ENCODE measurements at places on chromosomes 3 and 15.

DNA sequence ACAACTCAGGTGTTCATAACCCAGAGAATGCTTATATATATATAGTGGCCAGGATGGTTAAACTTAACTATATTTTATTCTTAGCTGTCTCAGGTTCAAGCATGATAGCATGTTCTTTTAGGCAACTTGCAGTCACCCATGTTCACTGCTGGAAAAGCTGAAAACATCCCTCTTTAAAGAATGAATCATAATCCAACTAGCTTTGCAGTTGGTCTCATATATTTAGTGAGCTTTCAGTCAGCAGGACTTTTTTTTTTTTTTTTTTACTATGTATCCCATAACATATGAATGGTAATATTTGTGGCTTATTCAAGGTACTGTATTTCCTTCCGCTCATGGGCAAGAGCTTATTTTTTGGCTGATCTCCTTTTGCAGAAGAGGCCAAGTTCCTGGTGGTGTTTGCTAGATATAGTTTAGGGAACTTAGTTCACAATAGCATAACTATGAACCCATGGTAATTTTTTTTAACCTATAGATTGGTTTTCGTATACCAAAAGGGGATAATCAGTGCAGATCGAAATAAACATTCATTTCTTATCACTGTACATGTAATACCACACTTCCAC lies 77.6 kb downstream of the CMSS1 start:
- DNase-seq, result no peak

DNA sequence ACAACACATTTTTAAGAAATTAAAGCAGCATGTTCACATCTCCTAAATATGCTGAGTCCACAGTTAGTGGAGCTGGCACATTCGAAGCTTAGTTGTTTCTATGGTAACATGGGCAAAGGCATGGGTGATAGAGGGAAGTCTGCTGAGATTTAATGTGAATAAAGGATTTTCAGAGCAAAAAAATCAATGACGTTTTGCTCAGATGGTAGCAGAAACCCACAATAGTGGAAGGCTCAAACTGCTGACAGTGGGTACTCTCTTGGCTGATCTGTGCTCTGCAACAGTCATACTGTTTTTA lies 795.1 kb upstream of the ARPP21 start:
- DNase-seq, result no peak

GRCh38 chr3:65996589-65996988 lies 42.1 kb downstream of the MAGI1 start:
- no peak for DNase-seq

GRCh38 chr3:57731311-57731710 lies 24.8 kb upstream of the SLMAP start:
- no peak for DNase-seq

DNA sequence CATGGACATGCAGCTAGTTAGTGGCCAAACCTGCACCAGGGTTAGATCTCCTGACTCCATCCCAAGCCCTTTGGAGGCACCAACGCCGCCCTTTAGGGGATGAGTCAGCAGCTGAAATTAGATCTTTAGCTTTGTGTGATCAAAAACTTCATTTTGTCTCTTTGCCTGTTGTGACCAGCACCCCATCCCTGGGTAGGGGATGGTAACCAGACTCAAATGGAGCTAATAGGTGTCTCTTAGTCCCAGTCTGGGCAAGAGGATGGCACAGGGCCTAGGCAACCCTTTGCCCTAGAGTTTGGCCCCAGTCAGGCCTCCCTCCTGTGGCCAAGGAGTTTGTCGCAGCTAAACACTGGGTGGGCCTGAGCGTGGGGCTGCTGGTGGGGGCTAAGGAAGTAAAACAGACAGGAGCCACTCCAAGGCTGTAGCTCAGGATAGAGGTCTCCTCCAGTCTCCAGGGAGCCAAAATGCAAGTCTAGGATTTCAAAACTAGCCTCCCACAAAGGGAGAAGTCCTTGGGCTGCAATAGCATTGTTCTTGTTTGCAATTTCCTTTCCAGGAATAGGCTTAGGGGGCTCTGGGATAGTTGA lies 105.1 kb downstream of the CPN2 start:
- DNase-seq, result no peak

GRCh38 chr15:72502220-72502809 lies 28.2 kb downstream of the ARIH1 start:
- no peak for DNase-seq

DNA sequence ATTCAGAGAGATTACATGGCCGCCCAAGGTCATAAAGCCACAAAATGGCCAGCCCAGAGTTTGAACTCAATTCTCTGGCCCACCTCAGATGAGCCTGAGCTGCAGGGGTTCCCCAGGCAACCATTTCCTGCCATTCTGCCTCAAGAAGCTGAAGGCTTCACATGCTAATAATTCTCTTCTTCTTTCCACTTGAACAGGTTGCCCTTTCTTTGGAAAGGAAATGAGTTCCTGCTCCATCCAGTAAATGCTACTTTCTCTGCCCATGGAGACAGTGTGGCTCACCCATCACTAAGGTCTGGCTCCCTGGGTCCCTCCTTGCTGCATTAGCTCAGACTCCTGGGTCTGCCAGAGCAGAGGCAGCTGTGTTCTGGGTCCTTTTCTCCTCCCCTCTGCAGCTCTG lies 48.2 kb downstream of the TRIM42 start:
- no peak for DNase-seq

- DNase-seq, result no peak
Observed at GRCh38 chr3:124997303-124998246, 58.2 kb downstream of the HEG1 start.

DNA sequence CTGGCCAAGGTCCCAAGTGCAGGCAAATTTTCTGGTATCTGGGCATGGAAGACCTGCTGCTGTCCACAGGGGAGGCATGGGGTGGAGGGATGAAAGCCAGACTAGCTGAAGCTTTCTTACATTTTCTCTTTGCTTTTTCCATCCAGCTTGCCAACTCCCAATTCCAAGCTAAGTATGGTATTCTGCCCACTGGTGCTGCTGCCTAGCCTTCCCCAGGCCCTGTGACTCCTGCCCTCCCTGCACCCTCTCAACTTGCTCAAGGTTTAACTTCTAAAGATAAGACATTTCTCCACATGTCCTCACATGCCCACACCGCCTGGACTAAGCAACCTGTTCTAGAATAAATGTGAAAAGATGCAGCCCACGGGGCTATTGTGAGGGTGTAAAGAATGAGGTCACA lies 59.5 kb upstream of the HACD2 start:
- no peak for DNase-seq

DNA sequence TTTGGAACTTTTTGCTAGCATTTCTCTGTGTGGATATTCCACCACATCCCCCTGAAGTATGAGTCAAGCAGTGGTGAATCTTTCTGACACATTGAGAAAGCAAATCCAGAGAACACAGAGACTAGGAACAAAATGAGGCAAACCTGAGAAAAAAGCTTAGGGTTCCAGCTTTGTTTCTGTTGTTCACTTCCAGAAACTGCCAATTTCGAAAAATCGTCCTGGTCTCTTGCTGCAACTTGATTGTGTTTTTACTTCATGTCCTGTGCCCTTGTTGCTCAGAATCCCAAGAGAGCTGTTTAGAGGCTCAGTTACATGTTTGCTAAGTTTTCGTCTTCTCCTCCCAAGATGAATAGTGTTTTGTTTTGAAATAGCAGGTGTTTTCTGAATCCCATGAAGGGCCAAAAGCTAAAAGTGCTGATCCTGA lies 13.7 kb downstream of the MAP2K1 start:
- DNase-seq, result no peak

- DNase-seq, result no peak
Observed at GRCh38 chr15:95921404-95921803, 409.1 kb upstream of the NR2F2 start.

GRCh38 chr3:101836652-101837598 lies 12.4 kb upstream of the NFKBIZ start:
- DNase-seq, result peak; percentile 63

- DNase-seq, result no peak
Observed at GRCh38 chr3:184756151-184757021, 44.5 kb upstream of the MAGEF1 start.

DNA sequence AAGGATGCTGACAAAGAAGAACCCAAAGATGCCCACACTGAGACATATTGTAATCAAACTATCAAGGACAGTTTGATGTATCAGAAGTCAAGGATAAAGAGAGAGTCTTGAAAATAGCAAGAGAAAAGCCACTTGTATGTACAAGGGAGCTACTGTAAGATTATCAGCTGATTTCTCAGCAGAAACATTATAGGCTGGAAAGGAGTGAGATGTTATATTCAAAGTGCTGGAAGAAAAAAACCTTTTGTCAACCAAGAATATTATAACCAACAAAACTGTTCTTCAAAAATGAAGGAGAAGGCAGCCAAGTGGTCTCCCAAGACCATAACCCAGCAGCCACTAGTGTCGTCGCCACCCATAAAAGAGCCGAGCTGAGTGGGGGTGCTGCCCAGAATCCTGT lies 93.2 kb downstream of the KLF13 start:
- DNase-seq, result no peak

DNA sequence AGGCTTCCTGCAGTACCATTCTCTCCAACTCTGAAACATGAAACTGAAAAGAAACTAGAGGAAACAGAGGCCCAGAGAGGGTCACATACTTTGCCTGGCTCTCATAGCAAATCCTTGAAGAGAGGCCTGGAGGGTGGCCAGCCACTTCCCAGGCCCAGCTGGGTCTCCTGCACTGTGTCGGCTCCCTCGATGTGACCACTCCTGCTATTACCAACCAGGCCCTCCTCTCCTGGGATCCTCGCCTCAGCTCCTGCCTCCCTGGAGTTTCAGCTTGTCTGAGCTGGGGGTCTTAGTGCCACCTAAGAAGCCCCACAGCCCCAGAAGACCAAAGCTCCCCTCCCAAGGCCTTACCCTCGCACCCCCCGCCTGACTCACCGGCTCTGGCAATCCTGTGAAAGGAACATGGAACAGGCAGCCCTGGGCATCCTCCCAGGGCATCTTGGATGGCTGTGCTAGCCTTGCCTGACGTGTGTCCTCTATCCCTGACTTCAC lies 4.6 kb downstream of the LOXL1 start:
- no peak for DNase-seq

- no peak for DNase-seq
Observed at GRCh38 chr3:124816206-124816605, 71.0 kb downstream of the ITGB5 start.

All from fibroblast of skin of left quadriceps (primary cell).